ENCODE measurements at places on chromosomes 5 and 9.

DNA sequence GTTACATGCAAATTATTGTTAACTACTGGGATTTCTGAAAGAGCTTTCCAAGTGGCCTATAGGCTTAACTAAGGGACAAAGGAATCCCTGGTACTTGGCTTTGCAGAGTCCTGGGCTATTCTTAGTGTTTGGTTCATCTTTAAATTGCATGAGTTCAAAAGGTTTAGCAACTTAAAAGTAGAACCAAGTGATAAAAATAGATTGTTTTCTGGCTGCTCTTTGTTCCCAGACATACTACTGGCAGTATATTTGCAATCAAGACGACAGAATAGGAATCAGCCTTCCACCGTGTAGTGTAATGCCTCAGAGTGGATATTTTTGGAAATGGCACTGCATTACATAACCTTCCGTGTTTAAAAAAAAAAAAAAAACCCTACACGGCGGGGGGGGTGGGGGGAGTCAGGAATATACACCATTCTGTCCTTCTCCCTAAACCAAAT lies 1.0 kb downstream of the NREP start:
- no peak for DNase-seq

DNA sequence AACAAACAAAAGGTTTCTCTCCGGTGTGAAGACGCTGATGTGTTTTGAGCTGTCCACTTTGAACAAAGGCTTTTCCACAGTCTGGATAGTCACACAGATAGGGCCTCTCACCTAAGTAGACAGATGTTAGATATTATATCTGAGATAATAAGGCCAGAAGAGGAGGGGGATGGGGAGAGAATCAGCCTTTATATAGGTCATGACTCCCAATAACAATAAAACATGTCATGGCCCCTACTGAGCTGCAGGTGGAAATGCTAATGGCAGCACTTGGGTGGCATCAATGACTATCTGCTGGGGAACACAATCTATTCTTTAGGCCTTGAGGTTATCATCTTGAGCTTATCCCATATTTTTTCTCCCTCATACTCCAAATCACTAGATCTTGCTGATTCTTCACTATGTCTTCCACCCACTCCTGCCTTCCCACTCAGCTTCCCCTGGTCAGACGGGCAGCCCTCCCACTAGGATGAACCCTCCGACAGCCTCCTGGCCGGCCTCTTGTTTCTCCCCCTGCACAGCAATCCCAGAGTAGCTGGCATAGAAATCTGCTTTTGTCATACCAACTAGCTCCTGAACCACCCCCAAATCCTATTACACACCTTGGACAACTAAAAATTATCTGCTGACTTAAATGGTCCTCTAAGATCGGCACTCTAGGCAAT lies 11.5 kb upstream of the SLC35D2 start:
- DNase-seq, result no peak

GRCh38 chr9:16029046-16029615 lies 476.3 kb downstream of the CCDC171 start:
- DNase-seq, result no peak

DNA sequence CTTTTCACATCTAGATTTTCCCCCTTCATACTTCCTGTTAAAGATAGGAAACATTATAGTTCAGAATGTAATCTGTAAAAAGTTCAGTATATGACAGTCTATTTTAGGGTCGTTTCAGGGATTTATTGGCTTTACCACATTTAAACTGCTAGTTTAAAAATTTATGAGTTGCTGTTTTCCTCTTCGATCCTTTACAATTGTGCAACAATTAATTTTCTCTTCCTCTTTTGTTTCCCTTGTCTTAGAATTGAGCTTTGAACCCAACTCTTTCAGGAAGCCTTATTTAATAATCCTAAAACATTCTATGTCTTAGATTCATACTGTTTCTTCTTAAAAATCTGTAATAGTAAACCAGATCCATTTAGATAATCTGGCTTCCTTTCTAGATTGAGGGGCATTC lies 16.4 kb downstream of the ZSWIM6 start:
- no peak for DNase-seq

DNA sequence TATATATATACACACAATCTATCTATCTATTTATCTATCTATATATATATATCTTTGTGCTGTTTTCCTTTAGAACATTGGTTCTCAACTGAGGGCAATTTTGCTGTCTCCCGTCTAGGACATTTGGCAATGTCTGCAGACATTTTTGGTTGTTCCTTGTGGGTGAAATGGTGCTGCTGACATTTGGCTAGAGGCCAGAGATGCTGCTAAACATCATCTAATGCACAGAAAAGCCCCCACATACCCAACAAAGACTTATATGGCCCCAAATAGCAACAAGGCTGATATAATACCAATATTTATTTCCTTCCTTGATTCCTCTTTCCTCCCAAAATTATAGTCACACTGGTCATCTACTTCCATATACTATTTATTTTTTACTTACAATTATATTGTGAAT lies 197.5 kb downstream of the TRPM3 start:
- DNase-seq, result no peak

DNA sequence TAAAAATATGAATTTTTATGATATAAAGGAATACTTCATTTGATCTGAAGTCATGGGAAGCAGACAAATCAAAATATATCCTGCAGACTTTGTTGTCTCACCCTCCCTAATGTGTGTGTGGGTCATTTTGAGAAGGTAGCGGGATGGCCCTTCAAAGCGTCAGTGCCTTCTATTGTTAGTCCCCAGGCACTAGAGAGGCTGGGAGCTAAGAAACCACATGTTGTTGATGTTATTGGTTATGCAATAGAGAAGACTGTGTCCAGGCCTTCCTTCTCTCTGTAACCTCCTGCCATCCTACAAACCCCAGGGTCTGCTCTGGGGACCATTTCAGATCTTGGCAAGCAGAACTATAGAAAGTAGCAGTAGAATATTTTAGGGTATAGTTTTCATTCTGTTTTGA lies 94.7 kb downstream of the NLN start:
- no peak for DNase-seq

DNA sequence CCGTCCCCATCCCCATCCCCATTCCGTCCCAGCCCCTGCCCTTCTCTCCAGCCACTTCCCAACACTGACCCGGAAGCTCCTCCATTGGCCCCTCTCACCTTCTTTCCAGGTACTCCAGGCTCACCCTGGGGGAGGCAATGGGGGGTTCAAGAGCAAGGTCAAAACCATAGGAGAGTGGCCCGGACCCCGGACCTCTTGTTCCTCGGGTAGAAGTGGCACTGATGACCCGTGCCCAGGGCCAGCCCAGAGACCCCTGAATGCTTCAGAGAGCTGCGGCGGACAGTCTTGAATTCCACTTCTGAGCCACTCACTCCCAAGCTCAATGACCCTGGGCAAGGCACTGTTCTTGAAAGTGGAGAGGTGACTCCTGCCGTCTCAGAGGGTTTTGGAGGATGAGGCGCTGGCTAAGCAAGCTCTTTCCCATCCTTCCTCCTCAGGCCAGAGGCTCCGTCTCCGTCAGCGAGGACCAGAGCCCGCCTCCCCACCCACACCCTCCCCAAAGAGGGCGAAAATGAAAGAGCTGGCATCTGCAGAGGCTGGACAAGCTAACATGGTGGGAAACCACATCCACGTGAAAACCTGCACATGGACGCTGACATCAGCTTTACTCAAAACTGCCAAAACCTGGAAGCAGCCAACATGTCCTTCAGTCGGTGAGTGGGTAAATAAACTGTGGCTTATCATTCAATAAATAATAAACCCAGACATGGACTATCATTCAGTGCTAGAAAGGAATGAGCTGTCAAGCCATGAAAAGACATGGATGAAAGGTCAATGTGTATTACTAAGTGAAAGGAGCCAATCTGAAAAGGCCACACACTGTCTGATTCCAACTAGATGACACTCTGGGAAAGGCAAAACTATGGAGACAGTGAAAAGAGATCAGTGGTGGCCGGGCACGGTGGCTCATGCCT lies 27.3 kb upstream of the PHYKPL start:
- no peak for DNase-seq

DNA sequence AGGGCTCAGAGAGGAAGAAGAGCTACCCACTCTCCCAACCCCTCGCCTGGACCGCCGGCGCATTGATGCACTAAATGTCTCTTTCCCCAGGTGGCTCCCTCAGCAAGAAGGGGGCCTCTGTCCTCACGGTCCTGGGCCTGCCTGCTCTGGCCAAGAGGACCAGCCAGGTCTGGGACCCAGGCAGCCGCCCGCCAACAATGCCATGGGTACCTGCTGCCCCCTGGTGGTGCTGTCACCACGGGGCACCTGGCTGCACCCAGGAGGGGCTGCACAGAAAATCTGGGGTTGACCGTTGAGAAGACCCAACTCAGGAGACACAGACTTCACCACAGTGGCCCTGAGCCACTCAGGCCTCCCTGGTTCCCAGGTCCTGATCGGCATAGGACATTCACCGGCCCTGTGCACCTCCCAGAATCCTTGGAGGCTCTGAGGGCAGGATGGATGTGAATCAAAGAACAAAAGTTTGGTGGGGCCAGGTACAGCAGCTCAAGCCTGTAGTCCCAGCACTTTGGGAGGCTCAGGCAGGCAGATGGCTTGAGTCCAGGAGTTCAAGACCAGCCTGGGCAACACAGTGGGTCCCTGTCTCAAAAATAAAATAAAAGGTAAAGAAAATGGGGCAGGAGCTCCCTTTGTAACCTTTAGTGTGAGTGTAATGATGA lies 2.4 kb upstream of the VAV2 start:
- peak; percentile 81 for DNase-seq

Measured in activated naive CD4-positive, alpha-beta T cell treated with anti-CD3 and anti-CD28 coated beads, Interleukin-2, amount 10 ng/mL, durations not matched to agents 7 days and 5 days (primary cell).